Fibroblast of skin of left quadriceps (primary cell): ENCODE measurements at places on chromosomes 12 and 14.

DNA sequence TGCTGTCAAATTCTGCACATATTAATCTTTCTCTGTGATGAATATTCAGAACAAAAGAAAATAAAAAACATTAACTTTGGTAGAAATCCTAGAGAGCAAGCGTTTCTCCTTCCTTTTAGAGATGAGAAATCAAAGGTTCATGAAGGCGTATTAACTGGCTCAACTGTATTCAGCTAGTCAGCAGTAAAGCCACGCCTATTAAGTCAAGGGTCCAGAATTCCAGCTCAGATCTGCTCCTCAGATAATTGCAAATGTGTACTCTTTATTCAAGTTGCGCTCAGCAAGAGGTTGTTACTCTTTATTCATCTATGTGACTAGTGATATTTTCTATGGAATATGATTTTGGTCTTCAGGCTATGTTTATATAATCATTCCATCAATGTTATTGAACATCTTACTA lies 13.1 kb upstream of the POC1B start:
- DNase-seq: no peak

DNA sequence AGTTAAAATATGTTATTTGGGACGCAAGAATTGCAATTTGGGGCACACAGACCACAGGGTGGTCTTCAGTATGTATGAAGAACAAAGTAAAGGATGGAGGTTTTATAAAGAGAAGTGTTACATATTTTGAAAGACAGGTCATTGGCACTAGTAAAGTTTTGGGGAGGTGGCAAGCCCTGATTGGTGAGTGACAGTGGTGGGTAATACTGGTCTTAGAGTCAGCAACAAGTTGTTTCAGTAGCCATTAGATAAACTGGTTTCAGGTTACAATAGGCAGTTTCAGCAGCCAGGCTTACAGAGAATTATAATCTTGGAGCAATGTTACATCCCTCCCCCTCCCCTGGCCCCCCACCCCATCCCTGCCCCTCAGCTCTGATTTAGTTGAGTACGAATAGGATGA lies 17.5 kb downstream of the MARK3 start:
- DNase-seq: no peak

- DNase-seq: no peak
Measured at GRCh38 chr14:50093496-50093895, 22.9 kb downstream of the VCPKMT start.

- no peak for DNase-seq
Measured at GRCh38 chr14:21070610-21071224, 613 bp downstream of the ARHGEF40 start.

- DNase-seq: peak; percentile 86
Measured at GRCh38 chr14:67999705-68000384, 180.3 kb downstream of the RAD51B start.

DNA sequence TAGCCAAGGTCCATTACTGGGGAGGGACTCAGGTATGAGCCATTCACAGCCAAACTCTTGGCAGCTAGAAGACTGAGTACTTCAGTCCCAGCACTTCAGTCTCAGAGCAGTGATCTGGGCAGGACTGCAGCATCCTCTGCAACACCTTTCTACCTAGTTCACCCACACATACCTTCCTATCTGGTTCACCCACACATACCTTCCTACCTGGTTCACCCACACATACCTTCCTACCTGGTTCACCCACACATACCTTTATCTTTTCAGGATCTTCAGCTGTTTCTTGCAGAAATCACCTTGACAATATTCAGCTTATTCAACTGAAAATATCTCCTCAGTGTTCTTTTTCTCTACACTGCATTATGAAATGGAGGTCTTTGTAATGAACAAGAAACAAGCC lies 101.3 kb downstream of the SRGAP1 start:
- DNase-seq: no peak

DNA sequence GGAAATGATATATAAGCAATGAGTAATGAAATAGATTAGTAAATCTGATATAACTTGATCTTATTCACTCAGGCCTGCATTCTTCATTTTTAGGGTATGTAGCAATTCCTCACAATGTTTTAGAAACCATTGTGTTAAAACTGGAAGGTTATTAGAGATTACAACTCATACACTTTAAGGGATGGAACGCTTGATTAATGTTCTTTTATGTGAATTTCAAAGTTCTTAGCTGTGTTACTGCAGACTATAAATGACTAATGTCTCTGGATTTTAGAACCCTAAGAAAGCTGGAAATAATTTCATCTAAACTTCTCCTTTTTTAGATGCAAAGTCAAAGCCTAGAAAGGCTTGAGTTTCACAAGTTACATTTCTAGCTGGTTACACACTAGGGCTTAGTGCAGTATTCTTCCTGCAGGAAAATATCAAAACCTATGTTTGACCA lies 148.2 kb upstream of the CLEC14A start:
- DNase-seq: peak; percentile 96

- DNase-seq: peak; percentile 21
Measured at GRCh38 chr14:99395909-99396530, 84.6 kb downstream of the SETD3 start.

DNA sequence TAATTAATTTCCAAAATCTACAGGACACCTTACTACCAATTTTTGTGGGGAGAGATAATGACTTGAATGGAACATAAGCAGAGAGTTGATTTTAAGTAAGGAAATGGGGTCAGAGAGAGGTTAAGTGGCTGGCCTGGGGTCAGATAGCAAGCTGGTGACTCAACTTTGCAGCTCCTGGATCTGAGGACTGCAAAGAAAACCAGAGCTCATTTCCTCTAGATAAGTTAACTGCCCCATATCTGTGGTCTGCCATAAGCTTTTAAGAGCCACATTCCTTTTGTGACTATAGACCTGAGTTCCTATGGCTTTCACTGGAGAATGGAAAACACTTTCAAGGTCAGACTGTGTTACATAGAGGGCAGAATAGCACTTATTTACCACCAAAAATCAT lies 201.2 kb upstream of the PRICKLE1 start:
- DNase-seq: no peak

DNA sequence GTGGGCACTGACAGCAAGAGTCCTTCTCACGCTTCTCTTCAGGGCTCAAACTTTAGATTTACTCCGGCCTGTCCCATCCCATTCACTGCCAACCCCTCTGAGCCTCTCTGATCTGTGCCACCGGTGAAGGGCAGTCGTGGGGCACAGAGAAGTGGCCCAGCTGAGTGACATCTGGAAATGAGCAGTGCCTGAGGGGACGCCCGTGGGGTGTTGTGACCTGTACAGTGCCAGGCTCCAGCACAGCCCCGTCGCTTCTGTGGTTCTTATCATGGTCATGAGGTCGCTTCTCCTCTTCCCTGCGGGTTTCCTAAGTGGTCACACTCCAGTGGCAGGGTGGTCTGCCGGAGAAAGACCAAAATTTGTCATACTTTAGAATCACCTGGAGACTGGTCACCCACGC lies 4.1 kb downstream of the BDKRB2 start:
- no peak for DNase-seq

GRCh38 chr12:40144023-40144422 lies 38.1 kb upstream of the SLC2A13 start:
- no peak for DNase-seq

DNA sequence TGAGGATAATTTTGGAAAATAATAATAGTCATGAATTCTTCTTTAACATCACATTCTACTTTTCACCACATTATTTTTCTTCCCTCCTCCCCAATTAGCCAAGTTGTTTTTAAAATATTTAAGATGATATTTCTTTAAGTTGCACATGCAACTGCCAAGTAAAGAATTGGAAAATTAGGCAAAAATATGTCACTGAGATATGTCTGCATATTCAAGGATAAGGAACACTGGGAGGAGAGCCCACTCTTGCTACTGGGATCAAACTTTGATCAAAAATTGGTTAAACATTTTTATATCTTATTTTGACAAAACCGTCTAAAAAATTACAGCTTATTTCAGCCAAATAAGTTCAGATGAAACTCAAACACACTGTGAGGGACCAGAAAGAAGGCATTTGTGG lies 231.2 kb upstream of the TMTC1 start:
- no peak for DNase-seq

DNA sequence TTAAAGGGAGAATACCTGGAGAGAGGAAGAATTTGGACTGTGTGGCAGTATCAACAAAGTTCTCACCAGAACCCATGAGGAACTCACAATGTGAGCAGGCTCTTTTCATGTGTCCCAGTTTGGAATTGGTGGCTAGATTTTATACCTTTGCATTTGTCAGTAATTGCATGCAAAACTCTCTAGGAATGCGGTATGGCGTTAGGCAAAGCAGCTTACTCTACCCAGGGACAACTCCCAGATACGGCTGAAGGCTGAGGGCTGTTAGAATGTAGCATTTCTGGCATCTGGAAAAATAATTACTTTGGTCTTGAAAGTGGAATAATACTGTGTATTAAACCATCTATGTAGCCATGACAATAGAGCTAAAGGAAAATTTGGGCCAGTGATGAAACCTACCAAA lies 635.5 kb downstream of the SLC16A7 start:
- DNase-seq: no peak

DNA sequence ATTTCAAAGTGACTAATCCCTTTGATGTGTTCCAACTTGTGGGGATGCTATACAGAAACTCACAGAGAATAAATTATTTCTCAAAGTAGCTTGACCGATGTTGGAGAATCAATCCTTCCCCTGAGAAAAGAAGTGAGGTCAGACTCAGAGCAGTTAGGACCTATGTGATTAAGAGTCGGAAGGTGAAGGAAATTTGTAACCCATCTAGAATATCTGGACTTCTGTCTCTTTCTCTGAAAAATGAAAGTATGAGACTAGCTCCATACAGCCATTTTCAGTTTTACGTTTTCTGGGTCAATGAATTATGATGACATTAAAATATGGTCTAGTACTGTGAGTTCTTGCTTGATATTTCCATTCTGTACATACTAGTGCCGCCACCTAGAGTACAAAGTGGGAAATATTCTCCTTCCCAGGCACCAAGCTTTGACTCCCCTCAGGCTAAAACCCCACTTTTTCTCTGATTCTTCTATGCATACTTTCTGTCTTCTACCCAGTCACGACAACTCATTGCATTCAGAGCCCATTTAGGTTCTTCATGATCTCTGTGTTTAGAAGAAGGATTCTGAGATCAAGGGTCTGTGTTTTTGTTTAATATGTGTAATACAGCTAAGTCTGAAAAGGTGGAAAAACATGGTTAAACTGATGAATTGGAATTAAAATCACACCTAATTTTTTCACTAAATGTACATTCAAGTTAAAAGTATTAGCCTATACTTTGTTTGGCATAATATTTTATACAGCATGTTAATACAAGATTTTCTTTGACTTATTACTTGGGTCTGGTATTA lies 6.9 kb upstream of the NTS start:
- peak; percentile 46 for DNase-seq

DNA sequence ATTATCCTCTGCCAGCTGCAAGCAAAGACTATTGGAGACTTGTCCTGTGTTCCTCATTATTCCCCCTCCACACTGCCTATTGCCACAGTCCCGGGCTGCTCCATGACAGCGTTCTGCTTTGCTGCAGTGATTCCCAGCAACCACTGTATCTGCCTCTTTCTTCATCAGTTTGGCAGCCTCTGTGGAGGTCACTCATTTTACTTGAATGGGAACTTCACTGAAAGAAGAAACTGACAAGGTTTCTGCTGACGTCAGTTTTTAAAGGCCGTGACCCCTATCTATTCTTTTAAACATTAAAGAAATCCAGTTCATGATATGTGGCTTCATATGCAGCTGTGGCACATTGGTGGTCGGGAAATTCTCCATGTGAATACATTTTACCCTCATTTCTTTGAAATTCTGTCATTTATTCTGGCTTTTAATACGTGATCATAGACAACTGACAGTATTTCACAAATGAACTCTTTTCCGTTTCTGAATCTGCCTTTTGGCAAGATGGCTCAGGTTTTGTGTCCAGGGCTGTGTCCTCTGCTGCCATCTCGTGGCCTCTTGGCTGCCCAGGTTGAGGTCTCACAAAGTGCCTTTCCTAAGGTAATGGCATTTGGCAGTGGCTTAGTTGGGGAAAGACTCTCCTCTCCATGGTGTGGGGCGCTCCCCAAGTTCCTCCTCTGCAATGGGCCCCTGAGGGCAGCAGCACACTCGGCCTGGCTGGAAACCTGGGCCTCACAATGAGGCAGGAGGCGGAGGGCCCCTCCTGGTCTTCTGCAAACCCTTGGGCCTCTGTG lies 5.8 kb downstream of the TMEM253 start:
- DNase-seq: peak; percentile 41
